Stimulated activated CD8-positive, alpha-beta memory T cell treated with anti-CD3 and anti-CD28 coated beads, Interleukin-7, amount 100 ng/mL, for 1 hour (primary cell): ENCODE measurements at places on chromosomes 11 and 22.

DNA sequence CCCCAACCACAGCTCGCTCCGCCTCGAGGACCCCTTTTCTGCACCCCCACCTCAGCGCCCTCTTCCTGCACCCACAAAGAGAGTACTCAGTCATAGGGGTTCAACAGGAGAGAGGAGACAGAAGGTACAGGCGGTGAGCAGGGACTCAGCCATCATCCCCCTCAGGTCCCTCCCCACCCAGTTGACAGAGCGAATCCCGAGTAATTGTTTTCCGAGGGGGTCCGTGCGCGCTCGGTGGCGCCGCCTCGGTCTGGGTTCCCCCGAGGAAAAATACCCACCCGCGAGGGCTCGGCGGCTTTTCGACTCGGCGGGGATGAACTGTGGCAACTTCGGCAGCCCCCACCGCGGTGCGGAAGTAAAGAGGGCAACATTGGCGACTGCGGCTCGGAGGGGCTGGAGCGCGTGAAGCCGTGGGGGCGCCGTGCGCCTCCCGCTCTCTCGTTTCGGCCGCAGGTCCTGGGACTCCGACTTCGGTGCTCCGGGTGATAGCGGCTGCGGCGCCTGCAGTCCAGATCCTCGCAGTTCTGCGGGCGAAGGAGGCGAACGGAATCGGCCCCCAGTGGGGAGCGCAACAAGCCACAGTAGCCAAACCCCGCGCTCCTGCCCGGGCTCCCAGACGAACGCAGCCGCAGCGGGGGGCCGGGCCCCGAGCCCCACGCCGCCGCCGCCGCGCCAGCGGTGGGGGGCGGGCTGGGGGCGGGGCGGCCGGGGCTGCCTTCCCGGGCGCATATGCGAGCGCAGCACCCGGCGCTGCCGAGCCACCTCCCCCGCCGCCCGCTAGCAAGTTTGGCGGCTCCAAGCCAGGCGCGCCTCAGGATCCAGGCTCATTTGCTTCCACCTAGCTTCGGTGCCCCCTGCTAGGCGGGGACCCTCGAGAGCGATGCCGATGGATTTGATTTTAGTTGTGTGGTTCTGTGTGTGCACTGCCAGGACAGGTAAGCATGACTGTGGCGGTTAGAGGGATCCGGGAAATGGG, at the start of gene NELL1:
Gene NELL1, plus strand, starts transcription at position 743 of the 976 bp plus-strand sequence.
- DNase-seq = no peak

- DNase-seq = no peak
Measured at GRCh38 chr11:121291319-121291718, 1.3 kb upstream of the SC5D start.

- no peak for DNase-seq
Measured at GRCh38 chr11:1767399-1768140, 3.8 kb upstream of the CTSD start.

DNA sequence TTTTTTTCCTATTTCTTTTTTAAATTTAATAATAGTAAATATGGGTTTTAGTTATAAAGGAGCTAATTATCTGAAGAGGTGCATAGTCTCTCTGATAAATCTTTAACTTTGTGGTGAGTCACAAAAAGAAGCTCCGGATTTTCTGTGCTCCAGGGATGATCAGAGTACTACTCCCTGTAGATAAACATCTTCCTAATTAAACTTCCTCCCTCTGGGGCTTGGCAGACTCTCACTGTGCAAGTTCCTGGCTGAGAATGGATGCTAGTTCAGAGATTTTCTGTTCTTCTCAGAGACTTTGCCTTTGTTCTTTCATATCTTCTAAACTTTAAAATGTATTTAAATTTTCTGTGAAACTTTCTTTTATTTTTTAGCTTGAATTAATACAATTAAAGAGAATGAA, at the start of gene OR10G7:
Gene OR10G7, minus strand, starts transcription at position 72 of the 400 bp plus-strand sequence. CDS start 2,324 bp downstream, outside the sequence.
- no peak for DNase-seq

- DNase-seq = no peak
Measured at GRCh38 chr11:109696191-109696897, 274.4 kb downstream of the C11orf87 start.

DNA sequence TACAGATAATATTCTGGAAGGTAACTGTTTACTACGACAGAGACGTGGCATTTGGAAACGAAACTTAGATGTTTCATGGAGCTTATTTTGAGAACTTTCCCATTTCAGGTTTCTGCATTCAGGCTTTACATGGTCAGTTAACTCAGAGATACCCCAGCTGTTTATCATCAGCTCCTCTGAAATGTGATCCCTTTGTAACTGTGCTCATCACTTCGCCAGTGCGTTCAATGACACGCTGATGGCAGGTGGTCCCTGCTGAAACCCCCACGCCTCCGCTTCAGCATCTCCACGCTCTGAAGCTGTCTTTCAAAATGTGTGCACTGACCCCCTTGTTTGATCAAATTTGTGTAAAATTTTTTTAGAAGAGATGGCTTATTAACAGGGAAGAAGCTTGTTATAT, 30.5 kb downstream of the ALG12 start:
- no peak for DNase-seq

DNA sequence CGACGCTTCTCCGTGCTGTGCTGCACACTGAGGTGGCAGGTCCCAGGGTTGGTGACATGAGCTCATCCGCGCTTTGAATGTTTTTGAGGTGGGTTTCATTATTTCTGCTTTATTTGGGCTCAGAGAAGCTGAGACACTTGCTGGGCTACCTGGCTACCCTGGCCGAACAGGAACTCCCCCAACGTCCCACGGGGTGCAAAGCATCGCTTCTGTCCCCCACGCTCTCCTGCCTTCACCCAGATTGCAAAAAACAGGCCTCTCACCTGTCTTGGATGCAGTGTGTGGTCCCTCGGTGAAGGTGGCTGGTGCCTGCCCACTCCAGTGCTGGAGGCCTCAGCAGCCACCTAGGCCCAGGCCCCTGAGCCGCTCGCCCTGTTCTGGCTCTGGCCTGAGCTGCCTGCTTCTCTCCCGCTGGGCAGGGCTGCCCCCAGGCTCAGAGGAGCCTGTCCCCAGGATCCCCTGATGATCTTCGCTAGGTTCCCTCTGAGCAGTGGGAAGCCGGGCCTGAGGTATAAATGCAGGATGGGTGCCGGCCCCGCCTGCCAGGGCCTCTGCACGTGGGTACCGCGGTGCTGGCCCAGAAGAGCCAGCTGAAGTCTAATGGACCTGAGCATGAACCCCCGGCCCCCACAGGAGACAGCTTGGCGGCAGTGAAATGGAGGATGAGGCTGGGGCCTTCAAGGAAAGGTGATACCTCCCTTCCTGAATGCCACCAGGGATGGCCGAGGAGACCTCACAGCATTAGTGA, 15.8 kb upstream of the MRGPRD start:
- no peak for DNase-seq

GRCh38 chr22:44206696-44207095, 26.0 kb downstream of the PARVG start:
- no peak for DNase-seq

GRCh38 chr11:91717169-91717568, 507.4 kb upstream of the FAT3 start:
- DNase-seq = no peak

DNA sequence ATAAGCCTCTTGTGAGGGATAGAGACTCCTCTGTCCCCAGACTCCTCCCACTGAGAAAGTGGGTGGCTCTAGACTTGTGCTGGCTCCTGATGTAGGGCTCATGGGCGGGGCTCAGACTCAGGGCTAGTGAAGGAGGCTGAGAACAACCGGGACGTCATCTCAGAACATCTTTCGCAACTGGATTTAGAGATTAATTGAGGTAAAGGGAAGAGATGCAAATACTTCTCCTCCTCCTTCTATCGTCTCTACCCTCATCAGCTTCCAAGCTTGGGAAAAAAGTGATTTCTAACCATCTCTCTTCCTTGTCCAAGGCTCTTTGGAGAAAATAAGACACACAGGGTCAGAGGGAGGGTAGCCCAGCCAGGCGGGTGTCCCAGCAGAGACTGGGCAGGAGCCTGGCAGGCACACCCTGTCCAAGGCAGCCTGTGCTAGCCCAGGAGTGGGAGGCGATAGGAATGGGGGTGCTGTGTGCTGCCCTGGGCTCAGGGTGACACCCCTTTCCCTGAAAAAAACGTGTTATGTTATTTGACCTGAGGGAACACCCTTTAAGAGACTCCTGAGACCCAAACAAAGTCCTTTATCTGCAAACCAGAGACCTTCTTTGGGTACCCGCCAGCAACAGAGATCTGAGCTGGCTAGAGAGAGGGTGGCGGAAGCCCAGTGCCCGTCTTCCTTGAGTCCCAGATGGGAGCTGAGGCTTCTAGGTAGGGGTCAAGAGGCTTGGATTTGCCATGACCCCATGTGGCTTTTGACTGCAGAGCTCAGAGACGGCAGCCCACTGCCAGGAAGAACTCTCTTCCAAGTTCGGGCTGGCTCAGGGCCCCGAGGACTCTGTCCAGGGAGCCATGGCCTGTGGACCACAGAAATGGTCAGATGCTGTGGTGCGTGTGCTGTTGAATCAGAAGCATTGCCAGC, 160.9 kb downstream of the ADAMTS15 start:
- DNase-seq = no peak

DNA sequence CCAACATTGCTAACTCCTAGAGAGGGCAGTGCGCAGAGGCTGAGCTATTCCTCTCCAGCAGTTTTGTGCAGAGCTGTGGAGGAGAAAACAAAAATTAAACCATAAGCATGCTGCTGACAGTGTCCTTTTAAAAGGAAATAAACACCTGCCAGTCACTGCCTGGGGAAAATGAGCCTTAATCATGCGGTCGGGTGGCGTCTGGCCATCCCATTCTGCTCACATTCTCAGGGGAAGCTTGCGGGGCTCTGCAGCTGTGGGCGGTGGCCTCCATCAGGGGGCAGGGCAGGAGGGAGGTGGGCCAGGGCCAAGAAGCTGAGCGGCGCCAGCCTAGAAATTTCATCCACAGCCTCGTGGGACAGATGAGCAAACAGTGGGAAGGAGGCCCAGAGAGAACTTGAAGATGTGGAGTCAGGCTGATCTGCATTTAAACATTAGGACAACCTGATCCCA, 71.0 kb upstream of the TP53I11 start:
- no peak for DNase-seq

DNA sequence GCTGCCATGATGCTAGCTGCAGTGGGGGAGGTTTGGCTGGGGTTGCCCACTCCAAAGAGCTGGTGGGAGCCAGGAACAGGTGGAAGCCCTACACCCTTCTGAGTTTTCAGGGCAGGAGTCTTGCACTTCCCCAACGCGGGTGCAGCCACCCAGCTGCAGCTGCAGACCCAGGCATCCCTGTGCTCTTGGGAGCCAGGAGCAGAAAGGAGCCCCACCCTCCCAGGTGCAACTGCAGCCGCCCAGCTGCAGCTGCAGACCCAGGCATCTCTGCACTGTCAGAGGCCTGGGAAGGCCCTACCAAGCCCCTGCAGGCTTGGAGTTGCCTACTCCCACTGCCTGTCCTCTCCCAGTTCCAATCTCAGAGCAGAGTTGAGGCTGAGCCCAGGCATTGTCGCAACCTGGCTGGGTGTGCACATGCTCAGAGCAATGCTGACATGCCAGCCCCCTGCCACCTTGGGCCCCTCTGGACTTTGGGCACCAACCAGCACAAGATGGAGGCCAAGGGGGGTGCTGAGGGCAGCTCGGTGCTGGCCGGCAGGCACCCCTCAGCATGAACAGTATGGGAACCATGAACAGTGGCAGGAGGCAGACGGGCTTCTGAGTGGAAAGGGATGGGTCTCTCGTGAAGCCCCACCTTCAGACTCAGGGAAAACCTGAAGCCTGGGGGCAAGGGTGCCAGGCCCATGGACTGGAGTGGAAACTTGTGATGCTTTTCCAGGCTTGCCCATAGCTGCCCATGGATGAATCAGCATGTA, 195.4 kb downstream of the DCDC1 start:
- DNase-seq = no peak

GRCh38 chr11:107359701-107360100, 97.9 kb downstream of the CWF19L2 start:
- no peak for DNase-seq

DNA sequence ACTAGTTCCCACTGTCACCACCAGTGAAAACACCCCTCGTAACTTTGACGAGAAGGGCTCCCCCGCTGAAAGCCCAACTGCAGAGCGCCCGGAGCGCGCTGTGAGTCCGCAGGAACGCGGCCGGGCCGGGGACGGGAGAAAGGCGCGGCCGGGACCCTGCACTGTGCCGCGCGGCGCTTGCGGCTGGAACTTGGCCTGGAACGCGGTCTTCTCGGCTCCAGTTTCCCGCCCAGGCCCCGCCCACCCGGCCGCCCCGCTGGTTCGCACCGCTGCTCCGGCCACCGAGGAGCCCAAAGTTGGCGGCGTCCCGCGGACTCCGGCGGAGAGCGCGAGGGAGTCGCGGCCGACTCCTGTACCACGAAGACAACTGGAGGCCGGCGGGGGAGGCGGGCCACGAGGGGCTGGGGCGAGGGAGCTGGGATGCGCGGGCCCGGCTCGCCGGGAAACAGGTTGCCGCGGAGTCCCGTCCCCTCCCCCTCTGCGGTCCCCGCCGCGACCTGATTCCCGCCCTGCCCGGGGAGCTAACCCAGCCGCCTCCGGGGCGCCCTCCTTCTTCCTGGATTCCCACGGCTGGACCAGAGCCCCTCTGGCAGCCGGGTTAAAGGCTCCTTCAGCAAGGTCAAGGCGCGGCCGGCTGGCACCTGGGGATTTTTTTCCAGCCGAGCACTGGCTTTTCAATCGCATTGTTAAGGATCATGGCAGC, 3.4 kb downstream of the TENM4 start:
- no peak for DNase-seq

DNA sequence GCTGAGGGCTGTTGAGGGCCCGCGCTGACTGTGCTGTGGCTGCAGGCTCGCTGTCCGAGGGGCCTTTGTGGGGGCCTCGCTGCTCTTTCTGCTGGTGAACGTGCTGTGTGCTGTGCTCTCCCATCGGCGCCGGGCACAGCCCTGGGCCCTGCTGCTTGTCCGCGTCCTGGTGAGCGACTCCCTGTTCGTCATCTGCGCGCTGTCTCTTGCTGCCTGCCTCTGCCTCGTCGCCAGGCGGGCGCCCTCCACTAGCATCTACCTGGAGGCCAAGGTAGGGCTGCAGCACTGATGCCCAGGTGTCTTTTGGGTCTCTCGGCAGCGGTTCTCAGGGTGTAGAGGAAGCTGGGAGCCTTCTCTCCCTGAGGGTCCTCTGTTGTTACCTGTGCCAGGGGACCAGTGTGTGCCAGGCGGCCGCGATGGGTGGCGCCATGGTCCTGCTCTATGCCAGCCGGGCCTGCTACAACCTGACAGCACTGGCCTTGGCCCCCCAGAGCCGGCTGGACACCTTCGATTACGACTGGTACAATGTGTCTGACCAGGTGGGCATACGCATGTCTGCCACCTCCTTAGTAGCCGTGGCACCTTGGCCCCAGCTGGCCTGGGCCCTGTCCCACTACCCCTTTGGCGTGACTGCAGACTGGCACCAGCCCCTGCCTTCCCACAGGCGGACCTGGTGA, 2.2 kb downstream of the GPR137 start:
- DNase-seq = no peak

DNA sequence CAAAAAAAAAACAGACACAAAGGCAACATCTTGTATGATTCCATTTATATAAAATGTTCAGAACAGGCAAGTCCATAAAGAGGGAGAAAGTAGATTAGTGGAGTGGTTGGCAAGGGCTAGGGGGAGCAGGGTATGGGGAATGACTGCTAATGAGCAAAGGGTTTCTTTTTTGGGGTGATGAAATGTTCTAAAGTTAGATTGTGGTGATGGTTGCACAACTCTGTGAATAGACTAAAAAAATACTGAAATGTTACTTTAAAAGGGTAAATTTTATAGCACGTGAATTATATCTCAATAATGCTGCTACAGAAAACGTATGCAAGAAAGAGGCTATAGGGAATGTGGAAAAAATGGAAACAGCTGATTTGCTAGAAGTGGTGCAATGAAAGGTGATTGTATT, 155.1 kb downstream of the TENM4 start:
- DNase-seq = no peak
